H1 (cell line): ENCODE measurements at places on chromosomes 12 and 14. TPM values are rescaled to one million over a fixed set of nuclear protein-coding genes. Genes with fewer than 3 reads are reported as not detected.

The RCOR1 gene
- polyA plus RNA-seq: 8.6 and 12.3 TPM in 2 replicates

The TAS2R9 gene
- not detected in 2 replicates for polyA plus RNA-seq

The MYF5 gene
- polyA plus RNA-seq: 0.09 TPM in 2 replicates

The CERS5 gene
- 75.8 and 119 TPM in 2 replicates for polyA plus RNA-seq

The BCL11B gene
- polyA plus RNA-seq: 0.63 and 0.80 TPM in 2 replicates

The KLRD1 gene
- under 0.01 and 0.02 TPM in 2 replicates for polyA plus RNA-seq

The AQP6 gene
- polyA plus RNA-seq: 0.03 and 0.06 TPM in 2 replicates

The FBLN5 gene
- polyA plus RNA-seq: 0.88 and 1.1 TPM in 2 replicates

The WNT1 gene
- not detected in 2 replicates for polyA plus RNA-seq

The TBX3 gene
- polyA plus RNA-seq: 0.09 TPM in 2 replicates

The KRT79 gene
- not detected in 2 replicates for polyA plus RNA-seq

The HOXC12 gene
- polyA plus RNA-seq: not detected in 2 replicates

The ARHGAP9 gene
- 6.0 and 7.0 TPM in 2 replicates for polyA plus RNA-seq

The AP4S1 gene
- polyA plus RNA-seq: 2.5 and 2.8 TPM in 2 replicates

The APOF gene
- not detected in 2 replicates for polyA plus RNA-seq

The C12orf76 gene
- polyA plus RNA-seq: 15.9 and 18.6 TPM in 2 replicates

The NTF3 gene
- polyA plus RNA-seq: 1.4 and 1.5 TPM in 2 replicates

The KLRC3 gene
- polyA plus RNA-seq: not detected in 2 replicates

The DHH gene
- 0.03 and 0.09 TPM in 2 replicates for polyA plus RNA-seq

The KCNC2 gene
- 0.03 and 0.06 TPM in 2 replicates for polyA plus RNA-seq

The AHNAK2 gene
- 0.64 and 0.95 TPM in 2 replicates for polyA plus RNA-seq

The POTEM gene
- not detected in 2 replicates for polyA plus RNA-seq

The WIF1 gene
- polyA plus RNA-seq: 1.7 and 1.8 TPM in 2 replicates

The C12orf56 gene
- 2.0 and 2.9 TPM in 2 replicates for polyA plus RNA-seq

The CAPS2 gene
- 1.5 and 2.3 TPM in 2 replicates for polyA plus RNA-seq

The KRT2 gene
- not detected in 2 replicates for polyA plus RNA-seq

The C2CD5 gene
- polyA plus RNA-seq: 13.7 and 21.9 TPM in 2 replicates

The ADAM21 gene
- 0.03 and 0.09 TPM in 2 replicates for polyA plus RNA-seq

The KLHDC2 gene
- polyA plus RNA-seq: 24.7 and 32.9 TPM in 2 replicates

The CLEC9A gene
- polyA plus RNA-seq: not detected in 2 replicates

The ADAMTS20 gene
- polyA plus RNA-seq: 2.1 and 2.9 TPM in 2 replicates

The CMA1 gene
- not detected in 2 replicates for polyA plus RNA-seq

The ASCL1 gene
- 0.12 and 0.17 TPM in 2 replicates for polyA plus RNA-seq

The FGD6 gene
- 5.8 and 12.2 TPM in 2 replicates for polyA plus RNA-seq

The TTC9 gene
- 16.5 and 21.0 TPM in 2 replicates for polyA plus RNA-seq

The VASH1 gene
- 3.1 and 4.9 TPM in 2 replicates for polyA plus RNA-seq

The VRTN gene
- polyA plus RNA-seq: 133 and 189 TPM in 2 replicates

The DTX1 gene
- 4.7 and 7.0 TPM in 2 replicates for polyA plus RNA-seq

The CCDC196 gene
- not detected in 2 replicates for polyA plus RNA-seq

The SRGAP1 gene
- 2.5 and 3.2 TPM in 2 replicates for polyA plus RNA-seq

The PDZRN4 gene
- polyA plus RNA-seq: not detected in 2 replicates

The MTA1 gene
- polyA plus RNA-seq: 73.9 and 159 TPM in 2 replicates

The CCND2 gene
- 35.7 and 41.7 TPM in 2 replicates for polyA plus RNA-seq
